KBM-7 (cell line): ENCODE measurements at places on chromosomes 11 and 22.

DNA sequence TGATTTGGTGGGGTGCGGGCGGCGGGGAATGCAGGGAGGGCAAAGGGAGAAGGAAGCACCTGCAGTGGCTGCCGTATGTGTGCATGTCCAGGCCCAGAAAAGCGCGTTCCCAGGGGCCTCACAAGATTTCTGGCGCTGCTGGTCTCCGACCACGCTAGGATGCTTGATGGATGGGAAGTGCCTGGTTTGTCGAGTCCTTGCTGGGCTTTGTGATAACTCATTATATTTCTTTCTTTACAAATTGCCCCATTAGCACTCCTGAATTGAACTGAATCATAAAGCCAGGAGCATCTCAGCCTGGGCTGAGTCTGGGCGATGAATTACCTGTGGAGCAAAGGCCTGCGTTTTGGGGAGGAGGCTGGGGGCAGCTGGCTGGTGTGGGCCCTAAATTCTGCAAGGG, 69.2 kb upstream of the LMO1 start:
- DNase-seq, result no peak

- DNase-seq, result no peak
These were observed 17.0 kb downstream of the UVRAG start for GRCh38 chr11:75831915-75832502.

DNA sequence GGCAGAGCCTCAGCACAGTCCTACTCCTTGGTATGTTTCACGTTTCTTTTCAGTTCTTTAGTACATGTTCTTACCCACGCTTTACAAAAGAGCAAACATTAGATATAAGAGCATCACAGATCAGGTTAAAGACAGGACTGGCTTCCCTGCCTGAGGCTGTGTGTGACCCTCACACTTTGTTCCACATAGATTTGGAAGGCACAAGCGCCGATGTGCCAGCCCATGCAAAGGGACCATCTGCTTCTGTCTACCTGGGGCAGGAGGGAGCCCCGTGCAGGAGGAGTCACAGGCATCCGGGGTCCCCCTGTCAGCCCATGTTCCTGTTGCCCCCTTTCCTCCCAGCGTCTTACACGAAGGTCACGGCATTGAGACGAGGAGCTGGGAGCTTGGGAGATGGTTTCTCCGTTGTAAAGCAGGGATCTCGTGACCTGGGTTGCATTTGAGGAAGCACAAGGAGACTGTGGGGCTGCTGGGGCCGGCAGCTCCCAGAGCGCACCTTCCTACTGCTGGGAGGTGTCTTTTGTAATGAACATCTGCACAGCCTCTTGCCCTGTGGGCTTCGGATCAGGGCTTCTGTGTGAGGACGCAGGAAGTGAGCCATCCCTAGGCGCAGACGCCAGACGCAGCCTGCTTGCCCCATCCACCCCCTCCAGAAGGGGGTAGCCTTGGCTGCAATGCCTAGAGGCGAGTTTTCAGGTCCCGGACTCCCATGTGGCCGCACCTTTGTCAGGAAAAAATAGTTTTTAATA, 72.6 kb downstream of the SCN3B start:
- DNase-seq, result no peak

- DNase-seq, result no peak
These were observed 24.1 kb upstream of the TUB start for GRCh38 chr11:8056810-8057463.

DNA sequence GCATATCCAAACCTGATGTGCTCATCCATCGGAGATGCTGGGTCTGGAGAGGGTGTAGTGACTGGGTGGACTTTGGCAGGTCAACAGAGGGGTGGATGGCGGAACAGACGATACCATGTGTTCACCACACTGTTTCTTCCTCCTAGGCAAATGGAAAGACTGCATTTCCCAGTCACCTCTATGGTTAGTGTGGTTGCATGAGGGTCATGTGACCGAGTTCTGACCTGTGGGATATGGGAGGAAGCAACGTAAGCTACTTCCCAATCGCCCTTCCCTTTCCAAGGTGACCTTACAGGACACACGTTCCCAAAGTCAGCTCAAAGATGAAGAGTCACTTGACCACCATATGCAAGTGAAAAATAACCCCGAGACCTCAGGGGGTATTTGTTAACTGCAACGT, 27.7 kb downstream of the TSPAN32 start:
- DNase-seq, result no peak

DNA sequence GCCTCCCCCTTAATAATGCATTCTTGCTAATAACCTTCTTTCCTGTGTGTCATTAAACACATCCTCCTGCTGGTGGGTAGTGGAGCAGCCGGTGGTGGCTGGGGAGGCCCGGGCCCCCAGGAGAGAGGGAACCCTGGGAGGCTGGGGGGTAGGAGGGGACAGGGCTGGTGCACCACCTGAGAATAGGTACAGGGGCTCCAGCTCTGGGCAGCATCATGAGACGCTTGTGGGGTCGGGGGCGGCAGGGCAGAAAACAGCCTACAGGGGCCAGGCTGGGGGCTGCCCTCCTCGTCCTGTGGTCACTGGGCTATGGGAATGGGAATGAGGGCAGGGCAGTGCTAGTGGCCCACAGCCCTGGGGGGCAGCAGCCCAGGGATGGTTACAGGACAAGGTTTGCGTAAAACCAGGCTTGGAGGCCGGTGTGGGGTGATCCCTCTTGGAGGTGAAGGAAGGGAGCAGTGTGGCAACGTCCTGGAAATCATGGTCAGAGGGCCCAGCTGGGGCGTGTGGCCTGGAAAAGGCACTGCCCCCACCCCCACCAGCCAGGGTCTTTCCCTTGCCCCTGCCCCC, 18.5 kb upstream of the CCDC188 start:
- no peak for DNase-seq

DNA sequence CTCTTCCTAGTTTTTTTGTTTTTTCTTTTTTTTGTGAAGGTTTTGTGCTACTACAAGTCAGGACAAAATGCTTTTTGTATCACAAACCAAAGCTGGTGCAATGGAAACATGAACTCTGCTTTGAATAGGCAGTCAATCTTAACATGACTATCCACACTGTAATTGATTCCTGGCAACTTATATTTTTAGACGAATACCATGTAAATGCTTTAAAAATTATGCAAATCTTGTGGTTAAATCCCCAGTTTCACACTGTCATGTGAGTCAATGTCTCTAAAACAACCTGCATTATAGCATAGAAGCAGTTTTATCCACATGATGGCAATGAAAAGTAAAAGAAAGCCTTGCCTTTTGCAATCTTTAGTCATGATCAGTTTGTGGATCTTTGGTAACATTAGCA, 8.9 kb downstream of the TRPC6 start:
- no peak for DNase-seq

DNA sequence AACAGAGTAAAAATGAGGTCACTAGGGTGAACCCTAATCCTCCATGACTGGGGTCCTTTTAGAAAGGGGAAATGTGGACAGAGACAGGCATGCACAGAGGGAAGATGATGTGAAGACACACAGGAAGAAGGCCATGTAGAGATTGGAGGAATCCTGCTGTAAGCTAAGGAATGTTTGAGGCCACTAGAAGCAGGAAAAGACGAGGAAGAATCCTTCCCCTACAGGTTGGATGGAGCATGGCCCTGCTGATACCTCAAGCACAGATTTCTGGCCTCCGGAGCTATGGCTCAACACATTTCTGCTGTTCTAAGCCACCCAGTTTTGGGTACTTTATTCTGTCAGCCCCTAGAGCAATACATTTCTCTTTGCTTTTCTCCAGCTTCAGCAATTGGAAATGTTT, 486.9 kb downstream of the MIAT start:
- DNase-seq, result no peak

DNA sequence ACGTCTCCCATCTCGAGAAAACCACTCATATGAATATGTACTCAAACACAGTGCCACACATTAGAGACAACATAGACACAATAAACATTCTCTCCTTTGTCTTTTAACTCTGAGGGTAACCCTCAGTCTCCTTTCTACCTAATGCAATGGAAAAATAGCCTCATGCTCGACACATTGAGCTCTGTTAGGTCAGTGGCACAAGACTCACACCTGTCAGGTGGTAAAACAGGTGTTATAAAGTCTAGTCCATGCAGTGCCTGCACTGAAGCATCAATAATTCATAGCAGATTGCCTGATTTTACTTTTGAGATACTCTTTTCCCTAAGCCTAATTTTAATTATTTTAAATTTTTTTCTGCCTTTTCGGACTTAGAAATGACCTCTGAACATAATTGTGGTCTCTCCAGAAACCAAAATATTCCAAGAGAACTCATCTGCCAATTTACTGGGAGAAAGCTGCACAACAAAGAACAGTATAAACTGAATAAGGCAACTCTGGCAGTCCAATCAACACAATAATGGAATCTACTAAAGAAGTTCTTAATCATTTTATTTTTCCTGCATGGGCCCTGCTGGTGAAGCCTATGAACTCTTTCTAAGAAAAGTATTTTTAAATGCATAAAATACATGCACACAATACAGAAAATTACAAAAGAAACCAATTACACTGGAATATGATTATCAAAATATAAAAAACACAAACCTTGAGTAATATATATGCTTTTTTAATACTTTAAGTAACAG, 9.9 kb downstream of the RDX start:
- DNase-seq, result no peak

- no peak for DNase-seq
These were observed 69.5 kb upstream of the YWHAH start for GRCh38 chr22:31874821-31875220.

DNA sequence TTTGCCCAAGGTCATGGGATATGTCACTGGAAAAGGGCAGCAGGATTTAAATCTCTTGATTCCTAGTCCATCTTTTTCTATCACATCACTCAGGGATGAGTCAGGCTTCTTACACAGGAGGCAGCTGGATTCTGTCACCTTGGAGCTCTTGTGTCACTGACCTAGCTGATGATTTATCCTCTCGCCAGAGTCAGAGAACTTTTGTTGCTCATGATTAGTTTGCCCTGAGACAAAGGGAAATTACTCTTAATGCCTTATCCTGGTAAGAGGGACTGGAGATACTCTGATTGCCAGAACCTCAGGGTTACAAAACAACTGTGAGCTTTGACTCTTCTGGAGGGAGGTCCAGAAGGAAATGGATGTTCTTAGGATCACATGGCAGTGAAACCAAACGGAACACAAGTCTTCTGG, 10.1 kb downstream of the COA4 start:
- DNase-seq, result no peak

DNA sequence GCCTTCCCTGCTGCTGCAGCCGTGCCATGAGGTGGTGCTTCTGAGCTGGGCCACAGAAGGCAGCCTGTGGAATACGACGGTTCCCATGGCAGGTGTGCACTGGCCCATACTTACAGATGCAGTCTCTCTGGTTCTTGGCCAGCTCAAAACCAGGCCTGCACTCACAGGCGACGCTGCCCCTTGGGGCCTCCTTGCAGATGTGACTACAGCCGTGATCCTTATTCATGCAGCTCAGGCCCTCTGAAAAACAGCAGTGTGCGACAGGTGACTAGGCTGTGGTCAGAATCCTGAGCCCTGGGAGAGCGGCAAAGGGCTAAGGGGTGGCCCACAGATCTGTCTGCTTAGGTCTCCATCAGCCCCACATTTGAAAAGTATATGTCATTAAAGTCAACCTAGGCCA, 22.1 kb downstream of the SCUBE2 start:
- DNase-seq, result no peak

DNA sequence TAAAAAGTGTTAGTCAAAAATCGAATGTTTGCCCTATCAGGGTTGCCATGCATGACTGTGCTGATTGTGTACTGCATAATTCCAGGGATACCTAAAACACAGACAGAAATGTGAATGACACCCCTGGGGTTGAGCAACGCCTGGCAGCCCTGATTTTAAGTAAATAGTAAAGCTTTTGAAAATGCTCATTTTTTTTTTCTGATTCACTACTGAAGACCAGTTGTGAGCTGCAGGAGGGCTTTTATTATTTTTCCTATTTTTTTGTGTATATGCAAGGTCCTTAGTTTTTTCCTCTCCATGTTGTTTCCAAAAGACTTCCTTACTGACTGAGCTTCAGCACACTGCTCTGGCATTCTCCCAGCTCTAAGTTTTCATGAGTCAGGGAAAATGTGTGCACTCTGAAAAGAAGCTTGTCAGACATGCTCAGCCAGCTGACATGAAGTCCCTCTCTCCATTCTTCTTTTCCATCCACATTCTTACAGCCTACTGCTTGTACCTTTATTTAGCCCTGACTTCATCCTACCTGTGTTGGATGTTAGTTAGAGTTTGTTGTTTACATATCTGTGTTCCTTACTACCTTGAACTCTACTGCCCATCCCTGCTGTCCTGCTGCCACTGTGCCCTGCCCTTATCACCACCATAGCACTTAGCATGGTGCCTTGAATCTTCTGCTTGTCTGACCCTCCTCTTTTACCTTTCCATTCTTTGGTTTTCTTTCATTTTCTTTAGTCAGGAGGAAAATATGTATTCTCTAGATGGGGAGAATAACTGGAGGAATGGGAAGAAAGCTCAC, 79.5 kb downstream of the HORMAD2 start:
- DNase-seq, result no peak
